Stimulated activated CD8-positive, alpha-beta memory T cell treated with anti-CD3 and anti-CD28 coated beads, Interleukin-4, amount 100 ng/mL, for 4 hours (primary cell): ENCODE measurements at places on chromosomes 16 and 17.

- no peak for DNase-seq
Observed at GRCh38 chr17:10622617-10623485, 34.3 kb downstream of the MYH3 start.

DNA sequence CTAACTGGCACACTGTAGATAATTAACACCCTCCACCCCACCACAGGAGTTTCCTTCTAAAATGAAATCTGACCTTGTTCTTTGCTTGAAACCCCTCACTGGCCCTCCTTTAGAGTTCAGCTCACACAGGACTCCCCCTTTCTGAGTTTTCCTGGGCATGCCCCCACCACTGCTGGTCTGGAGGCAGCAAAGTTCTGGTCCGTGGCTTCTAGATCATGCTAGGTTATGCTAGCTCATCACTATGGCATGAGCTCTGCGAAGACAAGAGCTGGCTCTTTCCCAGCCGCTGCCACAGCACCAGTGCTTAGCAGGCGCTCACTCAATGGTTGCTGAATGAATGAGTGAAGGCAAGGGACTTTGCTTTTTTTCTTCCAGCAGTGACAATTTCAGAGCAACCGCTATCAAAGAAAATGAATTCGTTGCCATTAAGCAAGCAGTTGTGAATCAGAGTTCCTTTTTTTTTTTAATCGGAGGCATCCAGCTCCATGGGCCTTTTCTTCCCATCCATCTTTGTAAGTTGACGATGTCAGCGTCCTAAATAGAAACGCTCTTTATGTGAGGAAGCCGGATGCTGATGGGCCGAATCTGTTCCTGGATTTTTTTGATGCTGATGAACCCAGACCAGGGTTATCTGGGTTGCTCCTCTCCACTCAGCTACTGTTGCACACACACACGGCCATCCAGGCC lies 80.8 kb upstream of the NOL11 start:
- no peak for DNase-seq

DNA sequence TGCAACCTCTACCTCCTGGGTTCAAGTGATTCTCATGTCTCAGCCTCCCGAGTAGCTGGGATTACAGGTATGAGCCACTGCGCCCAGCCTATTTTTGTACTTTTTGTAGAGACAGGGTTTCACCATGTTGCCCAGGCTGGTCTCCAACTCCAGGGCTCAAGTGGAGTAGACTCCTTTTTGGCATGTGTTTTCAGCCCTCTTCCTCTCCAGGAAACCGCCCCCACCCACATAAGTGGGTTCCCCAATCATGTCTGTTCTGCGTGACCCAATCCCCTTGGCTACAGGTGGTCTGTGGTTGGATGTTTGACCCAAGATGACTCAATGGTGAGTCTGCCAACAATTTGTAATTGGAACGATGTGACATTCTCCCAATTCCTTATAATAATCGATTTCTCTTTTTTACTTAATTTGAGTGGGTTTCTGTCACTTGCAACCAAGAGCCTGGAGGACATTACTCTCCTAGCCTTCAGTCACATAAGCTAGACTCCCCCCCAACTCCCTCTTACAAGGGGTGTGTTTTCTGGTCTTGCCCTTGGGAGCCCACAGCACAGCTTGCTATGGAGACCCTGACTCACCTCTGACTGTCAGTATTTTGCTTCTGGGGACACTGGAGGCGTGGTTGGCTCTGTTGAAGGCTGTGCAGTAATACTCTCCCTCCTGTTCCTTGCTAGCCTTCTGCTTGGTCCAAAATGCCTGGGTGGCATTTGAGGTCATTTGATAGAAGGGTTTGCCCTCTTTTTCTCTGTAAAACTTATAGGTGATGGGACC lies 34.9 kb downstream of the PECAM1 start:
- no peak for DNase-seq

GRCh38 chr17:56762144-56762543 lies 71.6 kb downstream of the C17orf67 start:
- no peak for DNase-seq

DNA sequence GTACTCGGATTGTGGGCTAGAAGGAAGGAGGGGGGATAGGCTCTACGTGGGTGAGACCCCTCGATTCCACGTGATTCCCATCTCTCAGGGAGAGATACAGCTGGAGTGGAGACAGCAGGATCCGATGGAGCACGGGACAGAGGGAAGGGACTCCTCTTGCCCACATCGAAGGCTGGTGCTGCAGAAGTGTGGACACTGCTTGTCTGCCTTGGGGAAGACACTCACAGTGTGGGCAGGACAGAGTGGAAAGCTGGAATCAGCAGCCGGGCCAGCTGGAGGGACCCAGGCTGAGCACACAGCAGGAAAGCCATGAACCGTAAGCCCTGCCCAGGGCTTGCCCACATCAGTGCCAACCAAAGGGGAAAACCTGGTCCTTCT lies 42.1 kb upstream of the RPH3AL start:
- DNase-seq = no peak

DNA sequence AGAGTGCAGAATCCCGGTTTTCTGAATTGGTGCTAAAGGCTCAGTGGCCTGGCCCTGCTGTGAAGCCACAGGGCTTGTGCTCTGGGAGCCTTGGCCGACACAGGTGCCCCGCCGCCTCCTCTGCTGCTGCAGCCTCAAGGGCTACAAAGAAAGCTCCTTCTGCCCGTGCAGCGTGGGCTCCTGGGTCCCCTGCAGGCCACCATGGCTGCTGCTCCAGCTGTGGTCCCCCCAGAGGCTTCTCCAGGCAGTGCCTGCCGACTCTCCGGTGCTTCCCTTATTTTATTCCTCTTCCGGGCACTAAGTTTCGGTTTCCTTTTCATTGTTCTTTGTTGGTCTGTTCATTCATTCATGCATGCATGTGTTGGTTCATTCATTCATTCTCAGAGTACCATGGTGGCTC lies 53.1 kb downstream of the CMIP start:
- no peak for DNase-seq

- no peak for DNase-seq
Observed at GRCh38 chr17:34979153-34979552, 1.2 kb upstream of the LIG3 start.

DNA sequence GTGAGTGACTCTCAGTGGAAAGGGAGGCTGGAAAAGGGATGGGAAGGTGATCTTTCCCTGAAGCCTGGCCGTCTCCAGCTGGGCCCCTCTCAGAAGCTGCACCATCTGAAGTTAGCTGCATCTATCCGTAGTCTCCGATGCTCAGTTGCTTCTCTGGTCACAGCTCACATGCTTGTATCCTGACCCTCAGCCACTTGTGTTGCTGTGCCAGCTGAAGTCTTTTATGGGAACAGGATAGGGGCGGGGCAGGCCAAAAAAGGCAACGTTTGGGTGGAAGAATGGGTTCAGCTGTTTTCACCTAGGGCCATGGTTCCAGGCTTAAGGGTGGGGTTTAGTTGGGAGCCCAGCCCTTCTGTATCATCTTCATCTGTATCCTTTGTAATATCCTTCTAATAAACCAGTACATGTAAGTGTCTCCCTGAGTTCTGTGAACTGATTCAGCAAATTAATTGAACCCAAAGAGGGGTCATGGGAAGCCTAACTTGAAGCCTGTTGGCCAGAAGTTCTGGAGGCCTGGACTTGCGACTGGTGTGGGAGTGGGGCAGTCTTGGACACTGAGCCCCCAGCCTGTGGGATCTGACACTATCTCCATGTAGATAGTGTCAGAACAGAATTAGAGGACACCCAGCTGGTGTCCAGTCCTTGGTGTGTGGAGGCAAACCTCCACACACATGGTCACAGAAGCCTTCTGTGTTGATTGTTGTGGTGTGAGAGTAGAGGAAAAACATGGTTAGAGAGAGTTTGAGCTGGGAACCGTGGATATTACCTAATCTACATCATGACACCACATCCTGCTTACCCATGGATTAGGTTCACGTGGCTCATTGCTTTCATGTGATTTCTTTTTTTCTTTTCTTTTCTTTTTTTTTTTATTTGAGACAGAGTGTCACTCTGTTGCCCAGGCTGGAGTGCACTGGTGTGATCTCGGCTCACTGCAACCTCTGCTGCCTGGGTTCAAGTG lies 49.3 kb upstream of the FBXO47 start:
- no peak for DNase-seq
